ENCODE measurements at places on chromosomes 11 and 22.

- no peaks in the 10 kb centered on the region for H3K27me3 ChIP-seq
- no peak overlapping the region for H3K27ac ChIP-seq
- no peak for DNase-seq
- no peak overlapping the region for H3K4me3 ChIP-seq
Observed at GRCh38 chr22:32482708-32483107, 8.1 kb downstream of the FBXO7 start.

- H3K36me3 ChIP-seq: peaks cover 2% of the 10 kb centered on the region
- no peak overlapping the region for H3K27ac ChIP-seq
- no peaks in the 10 kb centered on the region for H3K27me3 ChIP-seq
Observed at GRCh38 chr22:41848468-41848867, 15.6 kb downstream of the SREBF2 start.

GRCh38 chr11:129828301-129828836, 12.7 kb downstream of the TMEM45B start:
- H3K27me3 ChIP-seq: no peaks in the 10 kb centered on the region
- no peaks in the 10 kb centered on the region for H3K4me1 ChIP-seq
- H3K36me3 ChIP-seq: no peaks in the 10 kb centered on the region
- DNase-seq: peak; percentile 49

DNA sequence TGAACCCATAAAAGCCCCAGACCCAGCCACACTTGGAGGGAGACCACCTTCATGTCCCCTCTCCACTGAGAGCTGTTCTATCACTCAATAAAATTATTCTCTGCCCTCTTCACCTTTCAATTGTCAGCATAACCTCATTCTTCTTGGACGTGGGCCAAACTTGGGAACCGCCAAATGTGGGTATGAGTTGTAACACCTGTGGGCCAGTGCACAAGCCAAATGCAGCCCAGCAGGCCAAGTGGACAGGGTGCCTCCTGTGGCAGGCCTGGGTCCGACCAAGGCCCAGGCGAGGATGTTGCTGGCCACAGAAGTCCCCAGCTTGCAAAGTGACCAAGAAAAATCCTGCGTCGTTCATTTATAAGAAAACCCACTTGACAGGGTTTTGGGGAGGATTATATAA, 621.2 kb downstream of the METTL15 start:
- H3K36me3 ChIP-seq: no peaks in the 10 kb centered on the region
- no peak overlapping the region for H3K27ac ChIP-seq
- no peaks in the 10 kb centered on the region for H3K27me3 ChIP-seq

GRCh38 chr22:46638601-46639431, 18.6 kb downstream of the GRAMD4 start:
- no peaks in the 10 kb centered on the region for H3K27me3 ChIP-seq
- DNase-seq: peak; percentile 66
- H3K4me3 ChIP-seq: no peak overlapping the region
- H3K36me3 ChIP-seq: no peaks in the 10 kb centered on the region
- peak overlapping the region; percentile 16 for H3K27ac ChIP-seq

- H3K4me1 ChIP-seq: no peaks in the 10 kb centered on the region
- H3K4me3 ChIP-seq: no peak overlapping the region
- no peak for DNase-seq
- no peaks in the 10 kb centered on the region for H3K27me3 ChIP-seq
Observed at GRCh38 chr11:83147895-83148294, 9.0 kb upstream of the PCF11 start.

DNA sequence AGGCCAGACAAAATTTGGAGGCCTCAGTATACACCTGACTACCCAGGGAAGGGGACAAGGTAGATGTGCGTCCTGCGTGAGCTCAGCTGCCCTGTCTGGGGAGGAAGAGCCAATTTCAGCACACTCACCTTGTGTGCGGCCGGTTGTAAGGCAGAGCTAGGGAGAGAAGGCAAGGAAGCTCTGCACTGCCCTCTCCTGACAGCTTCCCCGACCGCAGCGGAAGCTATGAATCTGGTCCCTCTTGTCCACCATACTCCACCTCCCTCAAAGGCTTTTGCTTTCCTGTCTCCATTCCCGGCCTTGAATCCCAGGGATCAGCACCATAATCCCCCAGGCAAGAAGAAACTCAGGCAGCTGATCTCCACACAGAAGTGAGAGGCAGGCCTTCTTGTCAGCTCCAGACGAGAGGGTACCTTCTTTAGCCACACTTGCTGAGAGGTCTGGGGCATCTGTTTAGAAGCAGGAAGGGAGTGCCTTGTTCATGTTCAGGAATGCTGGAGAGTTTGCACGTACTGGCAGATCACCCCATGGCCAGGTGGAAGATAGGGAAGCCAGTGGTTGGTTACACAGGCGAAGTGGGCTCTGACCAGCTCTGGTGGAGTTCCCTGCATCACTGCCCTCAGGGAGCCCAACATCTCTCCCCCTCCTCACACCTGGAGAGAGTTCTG, 62.5 kb downstream of the FEZ1 start:
- H3K4me3 ChIP-seq: no peak overlapping the region
- DNase-seq: peak; percentile 57
- no peaks in the 10 kb centered on the region for H3K36me3 ChIP-seq
- no peaks in the 10 kb centered on the region for H3K4me1 ChIP-seq

- no peak overlapping the region for H3K27ac ChIP-seq
- no peak for DNase-seq
- H3K36me3 ChIP-seq: no peaks in the 10 kb centered on the region
Observed at GRCh38 chr11:11725438-11725837, 103.6 kb upstream of the GALNT18 start.

DNA sequence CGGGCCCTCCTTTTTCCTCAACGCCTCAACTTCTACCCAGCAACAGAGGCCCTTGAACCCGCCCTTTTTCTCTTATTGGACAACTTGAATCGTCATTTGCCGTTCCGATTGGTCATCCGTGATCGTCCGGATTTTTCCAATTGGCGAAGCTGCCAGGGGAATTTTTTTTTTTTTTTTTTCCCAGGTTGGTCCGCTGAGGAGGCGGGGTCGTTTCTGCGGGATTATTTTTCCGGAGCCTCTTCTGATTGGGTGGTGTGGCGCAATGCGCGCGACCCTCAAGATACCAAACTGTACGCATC, 465 bp upstream of the TTC9C start:
- peak overlapping the region; percentile 84 for H3K27ac ChIP-seq
- H3K4me1 ChIP-seq: no peaks in the 10 kb centered on the region
- H3K4me3 ChIP-seq: peak overlapping the region; percentile 78
- no peaks in the 10 kb centered on the region for H3K27me3 ChIP-seq
- H3K36me3 ChIP-seq: peaks cover 4% of the 10 kb centered on the region
- DNase-seq: peak; percentile 100

Data from lung (tissue), 17 donors.